ENCODE measurements at places on chromosomes 3 and 15. TPM values are rescaled to one million over a fixed set of nuclear protein-coding genes. Genes with fewer than 3 reads are reported as not detected.

Gene C2CD4A
- 0.10 TPM for total RNA-seq

Gene EPB42
- total RNA-seq = not detected

Gene HTR3C
- not detected for total RNA-seq

Gene PLA2G4D
- 0.03 TPM for total RNA-seq

Gene GPR160
- 32.1 TPM for total RNA-seq

Gene GPR176
- 1.7 TPM for total RNA-seq

Gene PEX11A
- 8.8 TPM for total RNA-seq

Gene RNF7
- 27.7 TPM for total RNA-seq

Gene DNAJA4
- 16.0 TPM for total RNA-seq

Gene EHHADH
- total RNA-seq = 3.7 TPM

Gene NBEAL2
- total RNA-seq = 168 TPM

Gene TMEM108
- not detected for total RNA-seq

Gene EPHA3
- total RNA-seq = not detected

Gene LRCH3
- total RNA-seq = 36.5 TPM

Gene CLDN11
- total RNA-seq = 0.56 TPM

Gene FSIP1
- 0.48 TPM for total RNA-seq

Gene C3orf22
- total RNA-seq = not detected

Gene NLGN1
- not detected for total RNA-seq

Gene ITIH3
- total RNA-seq = not detected

Gene PRSS50
- not detected for total RNA-seq

Gene BLOC1S6
- total RNA-seq = 18.5 TPM

Gene FAM162A
- total RNA-seq = 43.3 TPM

Gene SH3GL3
- total RNA-seq = not detected

Gene PRR20G
- not detected for total RNA-seq

Gene TRIM71
- total RNA-seq = not detected

Gene RAB7A
- total RNA-seq = 79.3 TPM

Gene ANKRD34C
- total RNA-seq = not detected

Gene RPL39L
- not detected for total RNA-seq

Gene ATP2B2
- not detected for total RNA-seq

Gene CSPG4
- total RNA-seq = 8.9 TPM

Gene XCR1
- not detected for total RNA-seq

Gene RASL12
- not detected for total RNA-seq

Gene THSD4
- 19.5 TPM for total RNA-seq

Gene TJP1
- 58.8 TPM for total RNA-seq

Gene TMCO5A
- not detected for total RNA-seq

All from HT-29 (cell line).